ENCODE measurements at places on chromosomes 5 and 9.

GRCh38 chr9:3924145-3924544 is 375.7 kb downstream of the GLIS3 start:
- DNase-seq, result no peak

GRCh38 chr5:102483736-102484135 is 15.1 kb downstream of the SLCO6A1 start:
- no peak for DNase-seq

DNA sequence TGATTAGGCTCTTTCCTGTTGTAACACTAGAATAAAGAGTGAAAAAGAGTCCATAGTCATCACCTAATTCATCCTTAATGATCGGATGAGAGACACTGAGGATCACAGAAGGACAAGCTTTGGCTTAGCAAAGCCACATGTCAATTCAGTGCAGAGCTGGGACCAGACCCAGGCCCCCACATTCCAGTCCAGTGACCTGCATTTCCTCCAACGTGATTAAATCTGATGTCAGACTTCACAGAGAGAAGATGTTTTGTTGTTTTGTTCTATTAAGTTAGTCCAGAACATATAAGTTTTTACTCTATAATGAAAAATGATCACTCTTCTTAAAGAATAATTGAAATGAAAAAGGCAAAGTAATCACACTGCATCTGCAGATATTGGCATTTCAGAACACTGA is 377.9 kb upstream of the PAPPA start:
- DNase-seq, result no peak

DNA sequence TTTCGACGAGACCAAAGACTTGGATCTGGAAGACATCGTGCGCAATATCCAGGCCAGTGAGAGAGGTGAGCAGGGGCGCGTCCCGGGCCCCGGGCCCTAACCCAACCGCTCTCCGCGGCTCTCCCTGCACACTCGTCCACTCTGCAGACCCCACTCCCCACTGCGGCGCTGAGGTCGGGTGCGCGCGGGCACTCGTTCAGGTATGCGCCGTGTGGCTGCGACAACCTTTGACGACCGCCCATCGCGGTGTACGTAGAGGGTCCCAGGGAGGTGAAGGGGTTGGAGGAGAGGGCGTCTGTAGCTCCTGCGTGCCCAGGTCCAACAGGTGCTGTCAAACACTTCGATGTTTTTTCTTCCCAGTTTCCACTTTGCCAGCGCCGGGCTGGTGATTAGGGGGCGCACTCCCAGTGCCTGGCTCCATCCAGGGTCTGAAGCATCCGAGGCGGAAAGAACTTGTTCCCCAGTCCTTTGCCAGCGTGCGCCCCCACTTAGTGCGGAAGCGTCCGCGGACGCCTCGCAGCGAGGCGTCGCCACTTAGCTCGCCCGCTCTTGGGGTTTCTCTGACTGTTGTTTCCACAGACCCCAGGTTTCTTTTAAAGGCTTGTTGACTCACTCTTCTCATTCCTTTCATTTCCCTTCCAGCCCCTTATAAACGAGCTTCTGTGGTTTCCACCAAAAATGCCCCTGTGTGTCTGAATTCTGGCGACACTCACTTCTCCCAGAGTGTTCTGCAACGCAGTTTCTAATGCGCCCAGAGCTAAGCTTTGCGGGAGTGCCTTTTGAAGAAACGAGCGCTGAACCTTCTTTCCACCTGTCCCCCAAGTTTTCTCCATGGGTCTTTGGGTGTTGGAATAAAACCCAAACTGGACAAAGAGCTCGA is 1.6 kb downstream of the NPR3 start:
- no peak for DNase-seq

GRCh38 chr5:176410486-176411180 is 5.7 kb downstream of the CLTB start:
- no peak for DNase-seq

DNA sequence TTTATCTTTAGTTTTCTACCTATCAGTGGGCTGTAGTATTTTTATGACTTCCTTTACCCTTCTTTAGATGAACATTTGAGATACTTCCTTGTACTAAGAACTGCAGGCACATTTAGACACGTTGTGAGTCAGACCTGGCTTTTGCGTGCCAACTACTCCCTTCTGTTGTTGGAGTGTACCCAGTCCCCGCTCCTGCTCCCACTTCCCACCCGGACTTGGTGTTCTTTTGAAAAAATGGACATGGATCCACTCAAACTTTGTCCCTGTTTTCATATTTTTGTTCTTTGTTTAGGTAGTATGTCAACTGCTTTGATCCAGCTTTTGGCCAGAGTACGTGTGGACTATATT is 60.7 kb downstream of the PARP8 start:
- DNase-seq, result no peak

- peak; percentile 26 for DNase-seq
Observed at GRCh38 chr9:81578606-81579005, 110.7 kb downstream of the TLE1 start.

- no peak for DNase-seq
Observed at GRCh38 chr5:88262116-88262515, 6.5 kb downstream of the TMEM161B start.

DNA sequence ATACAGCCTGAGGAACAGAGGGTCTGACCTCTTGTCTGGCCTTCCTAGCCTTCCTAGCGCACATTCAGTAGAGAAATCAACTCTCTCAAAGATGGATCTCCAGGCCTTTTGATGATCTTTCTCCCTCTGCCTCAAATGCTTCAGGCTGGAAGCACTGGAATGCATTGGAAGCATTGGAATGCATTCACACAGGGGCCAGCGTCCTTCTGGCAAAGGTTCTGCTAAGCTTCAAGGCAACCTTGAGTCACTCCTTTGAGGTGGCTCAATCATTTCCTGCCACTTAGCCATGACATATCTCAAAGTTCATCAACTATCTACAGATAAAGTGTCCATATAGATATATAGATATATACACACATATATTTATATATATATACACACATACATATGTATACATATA is 42.9 kb downstream of the OR2K2 start:
- DNase-seq, result peak; percentile 43

- no peak for DNase-seq
Observed at GRCh38 chr5:150026682-150027172, 26.2 kb downstream of the HMGXB3 start.

- no peak for DNase-seq
Observed at GRCh38 chr9:70040376-70040903, 3.2 kb upstream of the MAMDC2 start.

DNA sequence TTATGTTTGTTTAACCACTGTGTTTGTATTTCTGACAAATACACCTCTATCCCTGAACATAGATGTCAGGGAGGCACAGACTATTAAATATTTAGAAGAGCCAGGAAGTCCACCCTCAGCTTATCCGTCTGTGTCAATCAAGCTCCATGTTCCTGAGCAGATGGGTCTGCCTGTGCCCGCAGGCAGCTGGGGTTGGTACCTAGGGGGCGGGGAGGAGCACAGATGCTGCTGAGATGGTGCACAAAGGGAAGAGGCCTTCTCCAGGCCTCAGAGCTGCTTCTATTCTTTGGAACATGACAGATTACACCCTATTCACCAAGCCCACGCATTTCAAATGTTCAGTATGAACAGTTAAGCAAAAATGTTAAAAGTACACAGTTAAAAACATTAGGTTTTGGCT is 142.1 kb downstream of the EPB41L4A start:
- DNase-seq, result no peak

DNA sequence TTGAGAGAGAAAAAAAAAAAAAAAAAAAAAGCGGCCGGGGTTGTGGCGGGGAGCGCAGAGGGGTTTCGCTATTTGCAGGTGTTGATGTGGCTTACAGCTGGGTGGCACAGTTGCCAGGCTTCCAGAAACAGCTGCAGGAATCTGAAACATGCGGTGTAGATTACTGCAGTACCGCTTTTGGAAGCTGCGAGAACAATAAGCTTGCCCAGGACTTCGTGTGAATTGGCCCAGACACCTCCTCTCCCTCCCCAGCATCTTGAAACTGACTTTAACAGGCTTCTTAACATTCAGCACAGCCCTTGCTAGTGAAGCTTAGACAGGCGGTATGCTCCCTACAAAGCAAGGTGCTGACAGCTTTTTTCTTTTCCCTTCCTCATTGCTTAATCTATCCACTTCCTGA is 104.0 kb downstream of the ATP10B start:
- no peak for DNase-seq

GRCh38 chr9:94813379-94813778 is 86.9 kb downstream of the AOPEP start:
- no peak for DNase-seq

DNA sequence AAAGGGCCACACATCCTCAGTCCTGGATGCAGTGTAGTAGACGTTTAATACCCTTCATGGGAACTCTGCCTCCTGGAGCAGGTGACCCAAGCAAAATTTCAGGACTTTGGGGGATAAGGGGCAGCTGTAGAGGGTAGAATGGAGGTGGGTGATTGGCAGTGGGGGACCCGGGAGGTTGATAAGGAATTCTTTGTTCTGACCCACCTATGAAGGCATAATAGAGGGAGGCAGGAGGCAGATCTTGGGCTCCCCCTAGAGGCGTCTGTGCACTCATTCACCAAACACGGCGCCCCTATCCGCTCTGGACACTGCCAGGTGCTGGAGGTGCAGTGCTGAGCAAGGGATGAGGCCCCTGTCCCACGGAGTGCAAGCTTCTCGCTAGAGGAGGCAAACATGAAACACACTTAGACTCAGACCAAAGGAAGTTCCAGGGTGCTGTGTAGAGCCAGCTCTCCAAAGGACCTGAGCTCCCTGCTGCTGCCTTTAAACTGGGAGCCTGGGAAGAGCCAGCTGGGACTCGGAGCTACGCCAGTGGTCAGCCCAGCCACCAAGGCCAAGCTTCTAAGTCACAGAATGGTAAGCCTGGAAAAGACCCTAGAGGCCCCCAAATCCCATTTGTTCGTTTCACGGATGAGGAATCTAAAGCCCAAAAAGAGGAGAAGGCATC is 7.7 kb downstream of the IL17B start:
- no peak for DNase-seq

DNA sequence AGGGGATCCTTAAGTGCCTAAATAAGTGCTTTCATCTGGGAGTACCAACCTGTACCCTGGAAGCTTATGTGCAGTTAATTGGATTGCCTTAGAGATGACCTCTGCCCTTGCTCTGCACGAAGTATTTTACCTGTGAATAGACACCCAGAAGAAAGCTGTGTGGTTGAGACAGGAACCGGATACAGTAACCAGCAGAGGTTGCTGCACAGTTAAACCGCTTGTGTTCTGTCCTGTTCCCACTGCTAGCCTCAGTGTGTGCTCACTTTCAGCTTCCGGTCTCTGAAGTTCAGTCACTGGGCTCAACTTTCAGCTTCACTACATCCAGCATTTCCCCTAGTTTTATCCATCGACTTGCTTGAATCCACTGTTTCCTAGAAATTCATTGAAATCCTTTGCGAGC is 185.3 kb downstream of the FAM170A start:
- DNase-seq, result no peak

DNA sequence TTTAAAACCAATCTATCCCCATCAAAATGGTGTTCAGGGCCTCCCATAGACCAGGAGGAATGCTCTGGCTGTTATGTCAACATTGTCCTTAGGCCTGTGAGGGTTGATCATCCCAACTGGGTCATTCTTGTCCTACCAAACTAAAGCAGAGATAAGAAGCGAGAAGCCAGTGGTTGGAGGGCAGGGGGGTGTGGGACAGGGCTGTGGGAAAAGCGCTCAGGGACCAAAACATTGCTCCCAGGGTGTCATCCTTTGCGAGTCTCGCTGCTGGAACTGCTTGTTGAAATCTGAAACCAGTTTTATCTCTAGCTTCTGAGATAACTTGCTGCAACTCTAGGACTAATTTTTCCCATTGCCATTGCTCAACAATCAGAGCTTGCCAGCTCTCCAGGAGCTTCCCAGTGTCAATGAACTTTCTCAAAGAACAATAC is 48.1 kb downstream of the SPATA31C2 start:
- DNase-seq, result no peak

DNA sequence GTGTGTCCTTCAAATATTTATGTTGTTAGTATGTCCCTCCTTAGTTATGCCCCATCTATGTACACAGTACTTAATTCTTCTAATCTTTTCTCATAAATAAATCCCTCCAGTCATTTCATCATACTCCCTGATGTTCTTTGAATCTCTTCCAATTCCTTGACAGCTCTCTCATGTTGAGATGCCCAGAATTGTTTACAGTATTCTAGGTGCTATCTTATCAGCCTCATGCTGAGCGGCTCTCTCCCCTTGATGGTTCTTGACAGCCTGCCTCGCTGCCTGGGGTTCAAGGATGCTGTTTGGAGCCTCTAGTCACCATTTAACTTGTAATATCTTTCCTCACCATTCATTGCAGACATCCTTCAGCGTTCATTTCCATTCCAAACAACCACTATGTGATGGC is 799.2 kb downstream of the BRINP1 start:
- no peak for DNase-seq

DNA sequence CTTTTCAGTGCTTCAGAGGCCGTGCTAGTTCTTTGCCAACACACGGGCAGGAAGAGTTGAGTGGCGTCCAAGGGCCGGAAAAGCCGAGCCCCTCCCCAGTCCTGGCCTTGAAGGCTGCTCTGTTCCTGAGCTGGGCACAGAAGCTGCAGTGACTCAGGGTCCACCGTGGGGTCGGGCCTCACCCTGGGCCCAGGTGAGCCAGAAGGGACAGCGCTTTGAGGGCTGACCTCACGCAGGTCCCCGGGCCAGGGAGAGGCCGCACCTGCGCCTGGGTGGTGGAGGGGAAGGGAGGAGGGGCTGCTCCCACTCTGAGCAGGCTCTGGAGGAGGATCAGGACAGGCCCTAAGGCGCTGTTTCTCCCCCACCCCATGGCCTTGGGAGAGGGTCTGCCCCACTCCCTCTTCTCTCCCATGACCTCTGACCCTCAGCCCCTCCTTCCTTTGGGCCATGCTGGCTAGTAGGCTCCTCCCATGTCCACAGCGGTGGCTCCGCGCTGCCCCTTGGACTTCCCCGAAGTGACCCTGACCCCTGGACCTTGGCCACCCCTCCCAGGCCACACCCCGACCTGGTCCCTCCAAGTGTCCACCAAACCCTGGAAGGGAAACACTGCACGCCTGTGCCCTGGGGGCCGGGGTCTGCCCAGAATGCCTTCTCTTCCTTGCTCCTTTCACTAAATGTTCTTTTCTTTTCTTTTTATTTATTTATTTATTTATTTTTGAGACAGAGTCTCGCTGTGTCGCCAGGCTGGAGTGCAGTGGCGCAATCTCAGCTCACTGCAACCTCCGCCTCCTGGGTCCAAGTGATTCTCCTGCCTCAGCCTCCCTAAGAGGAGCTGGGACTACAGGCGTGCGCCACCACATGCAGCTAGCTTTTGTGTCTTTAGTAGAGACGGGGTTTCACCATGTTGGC is 19.7 kb upstream of the SLC6A19 start:
- no peak for DNase-seq

DNA sequence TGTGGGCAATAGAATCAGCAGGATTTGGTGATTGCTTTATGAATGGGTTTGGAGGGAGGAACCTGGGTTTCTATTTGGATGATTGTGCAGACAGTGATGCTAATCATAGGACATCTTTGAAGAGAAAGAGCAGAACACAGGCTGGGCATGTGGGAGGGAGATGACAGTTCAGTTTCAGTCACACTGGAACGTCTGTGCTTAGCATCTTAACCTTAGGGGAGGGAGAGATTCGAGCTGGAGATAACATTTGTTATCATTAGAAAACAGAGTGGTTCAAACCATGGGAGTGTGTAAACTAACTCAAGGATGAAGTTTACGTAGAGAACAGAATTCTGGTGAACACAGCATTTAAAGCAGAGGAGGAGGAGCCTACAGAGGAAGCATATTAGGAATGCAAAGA is 138.6 kb upstream of the PPP2R2B start:
- DNase-seq, result no peak

- no peak for DNase-seq
Observed at GRCh38 chr9:30258094-30258493, 2126.3 kb upstream of the ACO1 start.

GRCh38 chr5:135977375-135977928 is 22.7 kb upstream of the LECT2 start:
- DNase-seq, result no peak

- DNase-seq, result no peak
Observed at GRCh38 chr5:147454996-147455677, 54.7 kb downstream of the DPYSL3 start.

All from AG04450 (cell line).